Cortex of kidney (tissue), 1 donor: ENCODE measurements at places on chromosomes 7 and 10.

DNA sequence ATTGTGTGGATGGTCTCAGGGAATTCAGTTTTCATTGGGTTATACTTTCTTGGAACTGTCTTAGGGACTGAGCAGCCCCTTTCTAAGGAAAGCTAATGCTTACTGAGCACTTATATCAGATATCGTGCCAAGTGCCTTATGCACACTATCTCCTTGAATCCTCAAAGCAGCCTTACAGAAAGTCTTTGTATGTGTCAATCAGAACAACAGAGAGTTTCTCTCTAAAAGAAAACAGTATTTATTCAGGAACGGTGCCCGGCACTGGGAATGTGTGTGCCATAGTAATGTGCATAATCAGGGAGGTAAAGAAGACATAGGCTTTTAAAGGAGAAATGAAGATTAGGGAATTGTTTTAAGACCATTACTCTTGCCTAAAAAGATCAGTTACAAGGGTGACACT lies 17.3 kb downstream of the ANTXRL start:
- no peak for DNase-seq

DNA sequence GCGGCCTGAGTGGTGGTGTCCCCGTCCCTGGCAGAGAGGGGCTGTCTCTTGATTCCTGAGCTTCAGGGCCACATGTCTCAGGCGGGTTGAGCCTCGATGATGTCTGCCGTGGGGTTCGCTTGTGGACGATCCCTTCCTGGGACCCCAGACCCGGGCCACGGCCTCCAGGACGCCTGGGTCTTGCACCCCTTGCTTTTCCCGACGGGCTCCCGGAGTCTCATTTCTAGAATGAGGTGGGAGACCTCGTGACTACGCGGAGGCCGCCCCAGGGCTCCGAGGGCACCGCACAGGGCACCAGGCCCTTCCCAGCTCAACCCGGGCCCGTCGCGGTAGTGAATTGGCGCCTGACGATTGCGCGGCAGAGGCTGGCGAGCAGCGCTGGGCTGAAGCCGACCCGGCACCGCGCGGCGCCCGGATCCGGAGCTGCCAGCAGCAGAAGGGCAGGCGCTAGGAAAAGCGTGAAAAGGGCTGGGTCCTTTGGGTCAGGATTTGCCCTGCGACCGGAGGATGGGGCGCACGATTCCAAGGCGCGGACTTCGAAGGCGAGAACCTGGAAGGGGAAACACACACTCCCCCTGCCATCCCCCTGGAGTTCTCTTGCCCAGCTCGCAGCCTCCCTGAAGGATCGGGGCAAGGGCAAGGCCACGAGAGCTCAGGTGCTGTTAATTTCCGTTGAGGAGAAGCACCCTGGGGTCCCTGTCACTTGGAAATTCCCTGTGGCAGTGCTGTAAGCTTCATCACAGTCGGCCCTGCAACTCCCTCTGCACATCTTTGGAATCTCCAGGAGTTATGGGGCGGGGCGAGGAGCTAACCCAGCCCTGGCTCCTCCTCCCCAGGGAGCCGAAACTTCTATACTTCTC lies 15.5 kb downstream of the TLX1 start:
- DNase-seq, result no peak

GRCh38 chr7:134449680-134450079 lies 9.2 kb downstream of the AKR1B1 start:
- DNase-seq, result no peak

GRCh38 chr10:13851906-13852305 lies 265.1 kb downstream of the PRPF18 start:
- DNase-seq, result no peak

DNA sequence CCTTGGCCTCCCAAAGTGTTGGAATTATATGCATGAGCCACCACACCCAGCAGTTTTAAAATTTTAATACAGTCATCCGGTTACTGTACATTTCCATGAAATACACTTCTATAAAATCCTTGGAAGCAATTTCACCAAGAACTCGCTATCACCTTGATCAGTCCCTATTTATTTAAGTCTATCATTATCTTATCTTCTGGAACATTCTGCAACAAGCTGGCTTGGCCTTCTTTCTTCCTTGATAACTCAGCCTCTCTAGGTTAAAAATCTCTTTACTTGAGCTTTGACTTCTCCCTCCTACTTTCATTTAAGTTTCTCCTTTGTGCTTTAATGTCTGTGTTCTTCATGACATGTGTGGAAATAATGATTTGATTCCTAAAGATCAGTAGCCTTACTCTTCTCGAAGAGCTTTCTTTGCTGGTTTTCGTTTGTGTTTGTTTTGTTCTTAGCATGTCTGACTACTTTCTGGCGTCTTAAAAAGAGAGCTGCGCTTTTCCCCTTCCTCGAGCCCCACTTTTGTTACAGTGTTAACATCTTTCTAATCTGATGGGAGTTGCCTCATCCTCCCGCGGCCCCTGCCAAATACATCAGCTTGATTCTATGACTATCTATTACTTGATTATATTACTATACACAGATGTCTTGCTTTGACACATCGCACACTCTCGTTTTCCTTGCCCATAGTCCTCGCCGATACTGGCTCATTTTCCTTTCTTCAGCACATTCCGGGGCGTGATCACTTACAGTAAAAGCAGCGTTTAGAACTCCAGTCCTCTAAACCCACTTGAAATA lies 11.1 kb upstream of the CALML5 start:
- no peak for DNase-seq

DNA sequence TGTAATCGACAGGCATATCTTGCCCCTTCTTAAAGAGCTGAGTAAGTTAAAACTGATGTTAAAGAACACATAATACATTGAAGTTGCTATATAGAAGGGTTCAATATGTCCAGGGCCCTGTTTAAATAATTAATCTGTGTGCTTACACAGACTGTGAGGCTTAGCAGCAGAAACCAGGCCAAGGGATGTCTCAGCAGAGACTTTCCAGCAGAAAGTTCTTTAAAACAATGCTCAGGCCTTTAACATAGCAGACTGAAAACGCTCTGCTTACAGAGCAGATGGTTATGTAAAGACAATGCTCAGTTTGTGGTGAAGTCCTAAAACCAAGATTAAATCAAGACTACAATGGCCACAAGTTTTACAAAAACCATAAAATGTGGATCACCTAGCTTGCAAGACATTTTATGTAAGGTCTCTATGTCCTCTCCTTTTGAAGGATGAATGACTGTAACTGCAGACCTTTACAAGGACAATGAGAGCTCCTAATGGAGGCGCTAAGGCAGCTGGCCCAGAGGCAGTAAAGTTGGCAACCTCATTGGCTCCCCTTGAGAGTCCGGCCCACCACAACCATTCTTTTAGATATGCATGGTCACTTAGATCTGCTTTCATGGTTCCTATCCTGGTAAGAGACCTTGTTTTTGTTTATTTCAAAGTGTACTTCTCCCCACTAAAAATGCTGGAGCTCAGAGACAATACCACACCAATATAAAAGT lies 56.3 kb downstream of the FZD1 start:
- no peak for DNase-seq
